ENCODE measurements at places on chromosomes 13 and 19.

DNA sequence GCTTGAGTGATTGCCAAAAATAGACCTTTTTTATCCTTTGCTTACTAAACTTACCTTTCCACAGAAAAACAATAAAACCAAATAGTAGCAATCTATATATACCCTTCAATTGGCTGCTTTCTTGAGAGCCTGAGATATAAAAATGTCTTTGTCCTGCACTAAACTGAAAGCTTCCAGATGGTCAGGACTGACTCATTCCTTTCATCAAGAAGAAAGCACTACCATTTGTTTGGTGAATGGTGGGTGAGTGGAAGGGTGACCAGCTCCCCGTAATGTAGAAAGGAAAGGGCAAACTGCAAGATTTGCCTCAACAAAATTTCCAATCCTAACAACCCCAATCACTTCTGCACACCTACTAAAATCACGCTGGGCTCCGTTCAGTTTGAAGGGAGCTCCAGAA, 67.8 kb downstream of the SACS start:
- no peak for DNase-seq

DNA sequence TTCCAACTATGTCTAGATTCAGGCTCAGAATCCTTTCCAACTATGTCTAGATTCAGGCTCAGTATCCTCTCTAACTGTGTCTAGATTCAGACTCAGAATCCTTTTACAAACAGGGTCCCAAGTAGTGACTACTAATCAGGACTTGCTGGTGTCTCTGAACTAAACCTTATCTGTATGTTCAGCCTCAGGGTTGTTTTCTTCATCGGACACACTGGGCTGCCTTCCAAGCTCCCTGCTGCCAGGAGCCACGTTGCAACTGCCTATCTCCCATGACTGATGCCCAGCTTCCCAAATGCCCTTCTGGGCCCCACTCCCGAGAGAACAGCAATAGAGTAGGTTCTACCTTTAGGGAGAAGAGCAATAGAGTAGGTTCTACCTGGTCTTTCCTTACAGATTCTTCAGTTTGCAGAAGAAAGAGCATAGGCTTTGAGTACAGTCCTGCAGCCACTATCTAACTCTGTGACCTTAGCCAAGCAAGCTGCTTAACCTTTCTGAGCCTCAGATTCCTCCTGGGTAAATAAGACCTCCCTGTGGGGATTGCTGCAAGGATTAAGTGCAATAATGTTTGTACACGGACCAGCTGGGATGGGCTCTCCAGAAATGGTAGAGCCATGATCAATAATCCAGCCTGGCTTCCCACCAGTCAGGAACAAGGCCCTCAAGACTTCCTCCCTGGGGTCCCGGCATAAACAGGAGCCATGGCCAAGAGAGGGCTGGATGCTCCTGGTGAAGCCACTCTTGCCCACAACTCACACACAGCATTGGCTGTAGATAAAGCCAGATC, 61.5 kb downstream of the ZIC5 start:
- no peak for DNase-seq

GRCh38 chr13:28620011-28620830, 38.7 kb upstream of the POMP start:
- DNase-seq, result no peak

GRCh38 chr19:19502808-19503602, 12.3 kb downstream of the TSSK6 start:
- no peak for DNase-seq

GRCh38 chr19:16957855-16958254, 68.8 kb downstream of the CPAMD8 start:
- no peak for DNase-seq

GRCh38 chr19:46000491-46001246, 5.4 kb downstream of the CCDC61 start:
- DNase-seq, result peak; percentile 57
